ENCODE measurements at places on chromosomes 13 and 19.

DNA sequence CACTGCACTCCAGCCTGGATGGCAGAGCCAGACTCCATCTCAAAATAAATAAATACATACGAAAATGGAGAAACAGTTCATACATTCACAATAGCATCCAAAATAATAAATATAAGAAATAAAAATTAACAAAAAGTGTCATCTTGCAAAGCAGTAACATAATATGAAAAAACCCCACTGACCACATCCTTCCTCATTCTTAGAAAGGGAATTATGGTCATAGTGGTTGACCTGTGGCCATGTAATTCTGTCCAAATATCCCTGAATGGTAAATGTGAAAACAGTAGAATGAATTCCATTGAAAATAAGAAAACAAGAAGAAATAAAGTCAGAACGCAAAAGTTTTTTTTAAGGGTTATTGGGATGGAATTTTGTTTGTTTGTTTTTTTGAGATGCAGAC, 7.0 kb upstream of the CDC42EP5 start:
- DNase-seq, result no peak

DNA sequence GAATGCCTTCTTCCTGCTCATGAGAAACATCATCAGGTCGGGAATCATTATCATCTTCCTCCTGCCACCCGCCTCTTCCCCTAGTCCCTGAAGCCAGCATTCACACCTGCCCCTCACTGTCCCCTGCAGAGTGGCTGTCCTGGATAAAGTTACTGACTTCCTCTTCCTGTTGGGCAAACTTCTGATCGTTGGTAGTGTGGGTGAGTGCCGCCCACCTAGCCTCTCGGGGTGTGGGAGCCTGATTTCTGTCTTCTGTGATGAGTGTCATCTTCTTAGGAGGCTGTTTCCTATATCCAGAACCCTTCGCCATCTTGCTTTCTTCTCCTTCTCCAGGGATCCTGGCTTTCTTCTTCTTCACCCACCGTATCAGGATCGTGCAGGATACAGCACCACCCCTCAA, 12.5 kb downstream of the SLC44A2 start:
- DNase-seq, result no peak

- no peak for DNase-seq
Measured at GRCh38 chr19:28485292-28485691, 727.7 kb downstream of the UQCRFS1 start.

DNA sequence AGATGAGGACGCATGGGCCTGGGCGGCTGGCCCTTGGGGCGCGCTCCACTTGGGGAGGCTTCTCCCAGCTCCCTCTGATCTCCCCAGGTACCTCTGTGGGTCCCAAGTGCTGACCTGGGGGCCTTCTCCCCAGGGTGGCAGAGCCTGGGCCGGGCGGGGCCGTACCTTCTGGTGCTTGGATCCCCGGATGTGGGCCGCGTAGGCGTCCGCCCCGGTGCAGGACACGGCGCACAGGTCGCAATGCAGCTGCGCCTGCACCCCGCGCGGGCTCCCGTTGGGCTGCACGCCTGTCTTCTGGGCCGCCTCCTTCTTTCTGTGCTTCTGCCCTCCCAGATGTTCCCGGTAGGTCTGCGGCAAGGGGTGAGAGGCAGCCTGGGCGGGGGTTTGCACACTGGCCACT, 41.1 kb upstream of the MATK start:
- no peak for DNase-seq

DNA sequence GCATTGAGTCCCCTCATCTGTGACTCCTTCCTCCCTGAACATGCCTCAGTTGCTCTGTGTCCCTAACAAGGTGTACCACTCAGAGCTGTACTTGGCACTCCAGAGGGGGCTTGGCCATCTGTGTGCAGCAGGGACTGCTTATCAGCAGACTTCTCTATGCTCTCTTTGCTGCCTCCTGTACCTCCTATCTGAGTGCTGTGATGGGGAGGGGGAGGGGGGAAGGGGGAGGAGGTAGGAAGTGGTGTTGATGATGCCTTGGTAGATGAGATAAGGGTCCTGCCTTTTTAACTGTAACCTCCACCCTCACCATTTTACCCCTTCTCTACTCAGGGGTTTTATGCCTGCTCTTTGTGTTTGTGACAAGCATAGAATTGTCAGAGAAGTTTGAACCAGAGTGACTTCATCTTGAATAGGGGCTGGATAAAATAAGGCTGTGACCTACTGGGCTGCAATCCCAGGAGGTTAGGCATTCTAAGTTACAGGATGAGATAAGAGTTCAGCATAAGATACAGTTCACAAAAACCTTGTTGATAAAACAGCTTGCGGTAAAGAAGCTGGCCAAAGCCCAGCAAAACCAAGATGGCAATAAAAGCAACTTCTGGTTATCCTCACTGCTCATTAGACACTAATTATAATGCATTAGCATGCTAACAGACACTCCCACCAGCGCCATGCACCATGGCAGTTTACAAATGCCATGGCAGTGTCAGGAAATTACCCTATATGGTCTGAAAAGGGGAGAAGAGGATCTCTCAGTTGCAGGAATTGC, 13.2 kb downstream of the PCDH8 start:
- no peak for DNase-seq

- DNase-seq, result no peak
Measured at GRCh38 chr13:76874479-76874878, 11.7 kb downstream of the KCTD12 start.

GRCh38 chr19:23259961-23260360, 9.8 kb upstream of the ZNF724 start:
- no peak for DNase-seq

DNA sequence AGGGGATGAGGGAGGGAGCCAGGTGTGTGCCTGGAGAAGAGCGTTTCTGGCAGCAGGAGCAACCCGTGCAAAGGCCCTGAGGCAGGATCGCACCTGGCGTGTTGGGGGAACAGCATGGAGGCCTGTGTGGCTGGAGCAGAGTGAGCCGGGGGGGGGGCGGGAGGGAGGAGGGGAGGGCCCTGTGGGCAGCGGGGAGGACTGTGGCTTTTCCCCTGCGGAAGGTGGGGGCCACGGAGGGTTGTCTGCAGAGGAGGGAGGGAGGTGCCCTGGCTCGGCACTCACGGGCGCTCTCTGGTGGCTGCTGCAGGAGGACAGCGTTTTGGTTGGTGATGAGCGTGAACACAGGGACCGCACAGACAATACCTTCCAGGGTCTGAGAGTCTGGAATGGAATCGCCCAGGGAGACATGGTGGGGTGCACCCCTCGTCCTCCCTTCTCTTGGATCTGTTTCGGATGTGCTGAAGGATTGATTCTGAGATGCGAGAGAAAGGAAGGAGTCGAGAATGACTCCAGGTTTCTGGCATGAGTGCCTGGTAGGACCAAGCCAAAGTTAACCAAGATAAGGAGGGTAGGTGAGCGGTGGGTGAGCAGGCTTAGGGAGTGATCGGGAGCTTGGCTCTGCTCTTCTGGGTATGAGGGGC, 6.5 kb downstream of the RAB11B start:
- no peak for DNase-seq

DNA sequence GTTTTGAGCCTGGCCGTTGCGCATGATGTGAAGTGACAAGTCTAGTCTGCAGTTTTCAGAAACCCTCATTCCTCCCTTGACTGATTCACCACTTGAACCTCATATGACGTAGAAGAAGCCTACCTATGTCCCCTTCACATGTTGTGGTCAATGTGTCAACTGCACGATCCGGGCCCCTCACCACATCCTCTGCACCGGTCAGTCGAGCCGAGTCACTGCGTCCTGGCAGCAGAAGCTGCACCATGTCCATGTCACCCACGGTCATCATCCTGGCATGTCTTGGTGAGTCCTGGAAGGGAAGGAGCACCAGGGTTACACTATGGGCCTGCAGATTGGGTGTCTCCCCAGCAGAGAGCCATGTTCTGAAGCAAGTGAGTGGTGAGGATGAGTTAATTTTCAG, at the start of gene KIR2DL4:
Gene KIR2DL4 (plus strand): TSS at position 201 of the 400 bp plus-strand sequence. CDS start 42 bp downstream, at position 243.
- no peak for DNase-seq

DNA sequence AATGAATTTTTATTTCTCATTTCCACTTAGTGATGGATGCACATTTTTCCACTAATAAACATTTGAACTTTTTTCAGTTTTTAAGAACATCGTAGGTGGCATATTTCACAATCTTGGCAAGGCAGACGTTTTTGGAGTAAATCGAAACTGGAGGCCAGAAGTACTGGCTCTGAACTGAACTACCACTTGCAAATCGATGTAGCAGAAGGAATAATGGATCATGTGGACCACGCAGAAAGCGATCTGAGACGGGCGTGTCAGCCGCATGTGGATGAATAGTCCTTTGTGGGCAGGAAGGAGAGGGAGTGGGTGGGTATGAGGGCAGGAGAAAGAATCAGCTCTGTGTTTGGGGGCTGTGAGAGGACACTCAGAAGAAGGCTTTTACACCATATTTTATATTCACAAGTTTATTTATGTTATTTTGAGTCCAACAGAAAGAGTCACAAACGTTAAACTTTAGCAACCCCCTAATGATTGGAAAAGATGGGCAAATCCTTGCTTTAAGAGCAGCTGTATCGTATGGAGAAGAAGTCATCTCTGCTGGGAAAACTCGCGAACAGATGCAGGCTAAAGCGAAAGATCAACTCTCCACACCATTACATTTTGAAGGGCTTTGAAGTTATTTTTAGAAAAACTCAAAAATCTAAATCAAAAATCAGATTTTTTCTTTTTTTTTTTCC, 90.5 kb downstream of the COL4A2 start:
- DNase-seq, result no peak

- DNase-seq, result no peak
Measured at GRCh38 chr13:36819739-36820090, 693 bp downstream of the RFXAP start.

DNA sequence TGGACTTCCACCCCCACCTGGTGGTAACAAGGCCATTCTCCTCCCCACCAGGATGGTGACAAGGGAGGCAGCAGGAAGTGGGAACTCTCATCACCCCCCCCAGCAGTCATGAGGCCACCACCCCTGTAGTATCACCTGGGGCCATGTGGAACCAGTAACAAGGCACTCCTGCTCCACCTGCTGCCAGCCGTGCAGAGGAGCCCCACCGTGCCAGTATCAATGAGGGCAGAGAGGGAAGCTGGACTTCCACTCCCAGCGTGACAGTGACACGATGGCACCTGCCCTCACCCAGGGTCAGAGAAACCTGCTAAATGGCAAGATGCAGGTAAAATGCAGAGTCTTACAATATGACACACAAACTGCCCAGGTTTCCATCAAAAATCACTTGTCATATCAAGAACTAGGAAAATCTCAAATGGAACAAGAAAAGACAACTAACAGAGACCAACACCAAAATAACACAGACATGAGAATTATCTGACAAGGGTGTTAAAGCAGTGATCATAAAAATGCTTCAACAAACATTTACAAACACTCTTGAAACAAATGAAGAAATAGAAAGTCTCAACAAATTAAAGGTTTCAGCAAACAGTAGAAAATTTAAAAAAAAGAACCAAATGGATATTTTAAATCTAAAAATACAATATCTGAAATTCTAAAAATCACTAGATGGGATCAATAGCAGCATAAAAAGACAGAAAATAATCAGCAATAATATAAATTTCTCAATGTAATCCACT, 9.1 kb upstream of the SPACA7 start:
- no peak for DNase-seq

- peak; percentile 12 for DNase-seq
Measured at GRCh38 chr13:62185631-62186255, 770.1 kb upstream of the PCDH20 start.

DNA sequence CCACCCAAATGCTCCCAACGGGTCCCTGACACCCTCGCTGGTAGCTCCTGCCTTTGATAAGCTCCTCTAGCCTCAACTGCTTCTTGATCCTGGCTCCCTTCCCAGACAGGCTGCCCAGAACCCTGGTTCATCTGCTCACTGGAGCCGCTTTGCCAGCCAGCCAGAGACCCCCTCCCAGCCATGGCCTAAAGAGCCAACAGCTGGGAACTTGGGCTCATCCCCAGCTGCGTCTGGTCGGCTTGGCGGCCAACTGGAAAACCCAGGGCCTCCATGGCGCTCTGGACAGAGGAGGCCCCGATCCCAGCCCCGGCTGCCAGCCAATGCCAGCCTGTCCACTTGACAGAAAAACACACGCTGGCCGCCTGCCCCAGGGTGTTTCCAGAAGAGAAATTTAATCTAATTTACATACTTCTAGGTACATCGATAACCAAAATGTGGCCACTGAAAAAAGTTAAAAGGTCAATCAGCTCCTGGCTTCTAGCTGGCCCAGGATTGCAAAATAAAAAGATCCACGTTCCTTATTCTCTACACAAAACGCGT, 3.0 kb upstream of the AKAP8L start:
- DNase-seq, result no peak

- DNase-seq, result no peak
Measured at GRCh38 chr13:111590796-111591195, 270.4 kb downstream of the TEX29 start.

DNA sequence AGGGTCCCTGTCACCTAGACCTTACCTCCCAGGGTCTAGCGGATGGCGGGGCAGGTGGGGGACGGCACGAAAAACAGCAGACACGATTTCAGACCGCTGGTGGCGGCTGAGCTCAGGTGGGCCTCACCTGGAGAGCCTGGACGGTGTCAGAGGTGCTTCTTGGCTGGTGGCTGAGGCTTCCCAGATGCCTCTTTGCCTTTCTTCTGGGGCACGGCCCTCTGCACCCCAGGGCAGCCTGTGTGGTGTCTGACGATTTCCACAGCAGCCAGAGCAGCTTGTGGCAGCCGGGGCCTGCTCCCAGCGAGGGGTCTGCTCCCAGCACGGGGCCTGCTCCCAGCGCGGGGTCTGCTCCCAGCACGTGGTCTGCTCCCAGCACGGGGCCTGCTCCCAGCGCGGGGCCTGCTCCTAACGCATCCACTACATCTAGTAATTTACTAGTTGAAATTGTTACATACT, 66.7 kb downstream of the ATP11A start:
- no peak for DNase-seq

DNA sequence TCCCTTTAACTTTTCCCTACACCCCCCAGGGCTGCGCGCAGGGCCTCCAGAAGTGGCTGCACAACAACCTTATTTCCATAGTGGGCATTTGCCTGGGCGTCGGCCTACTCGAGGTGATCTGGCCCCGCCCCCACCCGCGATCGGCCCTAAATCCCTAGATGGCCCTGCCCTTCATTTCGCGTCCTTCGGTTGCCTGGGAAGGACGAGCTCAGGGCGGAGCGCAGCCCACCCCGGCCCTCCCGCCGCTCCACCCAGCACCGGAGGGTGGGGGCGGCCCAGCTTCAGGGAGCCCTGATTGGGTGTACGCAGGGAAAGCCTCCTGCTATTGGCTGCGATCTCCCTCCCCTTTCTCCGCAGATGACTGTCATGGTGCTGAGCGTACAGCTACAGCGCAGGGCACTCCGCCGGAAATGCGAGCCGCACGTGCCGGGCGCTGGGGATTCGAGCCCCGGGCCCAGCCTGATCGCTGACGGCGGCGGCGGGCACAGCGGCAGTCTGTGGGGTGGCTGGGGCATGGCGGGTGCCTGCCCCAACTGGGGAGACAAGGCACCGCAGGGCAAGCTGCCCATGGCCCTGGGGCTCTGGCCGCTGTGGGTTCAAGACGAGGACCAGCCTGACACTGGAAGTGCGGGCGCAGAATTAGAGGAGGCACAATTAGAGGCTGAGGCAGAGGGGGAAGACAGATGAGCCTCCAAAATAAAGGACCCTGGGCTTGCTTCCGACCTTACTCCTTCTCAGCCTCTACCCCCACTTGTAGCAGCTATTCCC, 4.3 kb downstream of the CD37 start:
- peak; percentile 94 for DNase-seq

Data from iPS DF 19.7 (cell line).